ENCODE measurements at places on chromosomes 1 and 21. TPM values are rescaled to one million over a fixed set of nuclear protein-coding genes. Genes with fewer than 3 reads are reported as not detected.

- no peak for DNase-seq
Measured at GRCh38 chr1:201332021-201332420, 45.5 kb downstream of the TNNT2 start.

FABP3 gene
- 0.25 TPM for total RNA-seq

- no peak for DNase-seq
Measured at GRCh38 chr1:53507116-53507820, 48.1 kb downstream of the DMRTB1 start.

GRCh38 chr1:13892671-13893325 lies 192.8 kb downstream of the PRDM2 start:
- DNase-seq = peak; percentile 22

DNA sequence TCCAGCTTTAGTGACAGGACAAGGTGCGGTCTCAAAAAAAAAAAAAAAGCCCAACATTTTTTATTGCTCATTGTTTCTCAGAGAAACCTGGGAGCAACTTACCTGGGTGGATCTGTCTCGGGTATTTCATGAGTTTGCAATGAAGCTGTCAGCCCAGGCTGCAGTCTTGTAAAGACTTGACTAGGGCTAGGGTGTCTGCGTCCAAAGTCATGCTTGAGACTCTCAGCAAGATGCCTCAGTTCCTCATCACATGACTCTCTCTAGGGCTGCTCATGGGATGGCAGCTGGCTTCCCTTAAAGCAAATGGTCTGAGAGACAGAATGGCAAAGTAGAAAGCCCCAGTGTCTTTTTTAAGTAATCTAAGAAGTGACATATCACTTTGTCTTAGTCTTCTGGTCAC lies 8.1 kb downstream of the GABPA start:
- DNase-seq = no peak

MYCL gene
- total RNA-seq = 8.2 TPM

PCBP3 gene
- total RNA-seq = 4.0 TPM

TTC4 gene
- 37.5 TPM for total RNA-seq

GRCh38 chr1:164773102-164773501 lies 214.1 kb downstream of the PBX1 start:
- DNase-seq = no peak

DNA sequence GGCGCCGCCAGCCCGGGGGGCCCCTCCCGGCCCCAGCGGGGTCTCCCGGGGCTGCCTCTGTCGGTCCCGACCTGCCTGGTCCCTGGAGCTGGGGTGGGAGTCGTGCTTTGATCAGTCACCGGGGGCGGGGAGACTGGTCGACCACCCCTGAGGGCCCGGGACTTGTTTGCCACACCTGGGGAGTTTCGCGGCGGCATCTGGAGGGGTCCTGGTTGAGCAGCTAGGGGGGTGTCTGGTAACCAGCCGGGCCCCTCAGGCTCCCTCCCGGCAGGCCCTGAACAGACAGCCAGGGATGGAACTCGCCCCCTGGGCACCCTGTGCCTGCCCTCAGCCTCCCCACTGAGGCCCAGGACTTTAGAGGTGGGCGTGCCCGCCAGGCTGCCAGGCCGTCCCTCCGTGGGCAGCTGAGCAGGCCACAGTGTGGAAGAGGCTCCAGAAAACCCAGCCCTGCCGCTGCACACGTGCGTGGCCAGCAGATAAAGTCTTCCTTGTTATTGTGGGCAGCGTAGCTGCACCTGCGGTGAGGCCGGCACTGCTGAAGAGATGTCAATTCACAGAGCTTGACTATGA lies 13.3 kb upstream of the SAMD11 start:
- DNase-seq = no peak

GRCh38 chr1:182515556-182515955 lies 65.6 kb downstream of the RGSL1 start:
- DNase-seq = no peak

FAM151A gene
- 1.3 TPM for total RNA-seq

- DNase-seq = no peak
Measured at GRCh38 chr1:46606255-46606965, 2.3 kb upstream of the MKNK1 start.

- DNase-seq = peak; percentile 13
Measured at GRCh38 chr1:218346391-218347204, 1.5 kb downstream of the TGFB2 start.

DNA sequence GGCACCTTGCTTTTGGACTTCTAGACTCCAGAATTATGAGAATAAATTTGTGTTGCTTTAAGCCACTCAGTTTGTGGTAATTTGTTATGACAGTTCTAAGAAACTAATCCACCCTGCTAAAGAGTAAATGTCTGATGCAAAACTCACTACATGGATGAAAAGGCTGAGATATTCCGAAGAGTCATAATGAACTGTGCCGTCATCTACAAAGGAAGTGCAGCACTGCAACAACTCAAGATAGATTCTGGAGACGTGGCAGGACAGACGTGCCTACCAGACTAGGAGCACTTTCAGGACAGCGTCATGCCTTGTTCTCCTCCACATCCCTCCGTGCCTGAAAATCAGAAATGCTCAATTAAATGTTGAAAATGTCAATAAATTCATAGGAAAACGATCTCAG lies 24.4 kb upstream of the IRF2BP2 start:
- no peak for DNase-seq

LRIG2 gene
- total RNA-seq = 5.4 TPM

CTH gene
- 3.0 TPM for total RNA-seq

C1orf141 gene
- not detected for total RNA-seq

DNA sequence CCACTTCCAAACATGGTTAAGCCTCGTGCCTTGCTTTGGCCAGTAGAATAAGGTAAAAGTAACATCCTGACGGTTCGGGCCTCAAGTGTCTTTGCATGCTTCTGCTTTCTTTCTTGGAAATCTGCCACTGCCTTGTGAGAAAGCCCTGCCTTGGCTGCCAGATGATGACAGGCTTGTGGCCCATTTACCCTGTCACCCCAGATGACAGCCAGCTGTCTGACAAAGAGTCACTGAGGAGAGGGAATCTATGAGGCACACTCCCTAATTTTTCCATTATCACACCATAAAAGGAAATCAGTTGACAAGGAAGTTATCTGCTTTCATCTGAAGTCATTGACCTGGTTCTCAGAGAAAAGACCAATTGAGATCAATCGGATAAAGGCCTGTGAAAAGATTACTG lies 199.8 kb downstream of the USH2A start:
- DNase-seq = no peak

NBPF4 gene
- total RNA-seq = not detected

DNA sequence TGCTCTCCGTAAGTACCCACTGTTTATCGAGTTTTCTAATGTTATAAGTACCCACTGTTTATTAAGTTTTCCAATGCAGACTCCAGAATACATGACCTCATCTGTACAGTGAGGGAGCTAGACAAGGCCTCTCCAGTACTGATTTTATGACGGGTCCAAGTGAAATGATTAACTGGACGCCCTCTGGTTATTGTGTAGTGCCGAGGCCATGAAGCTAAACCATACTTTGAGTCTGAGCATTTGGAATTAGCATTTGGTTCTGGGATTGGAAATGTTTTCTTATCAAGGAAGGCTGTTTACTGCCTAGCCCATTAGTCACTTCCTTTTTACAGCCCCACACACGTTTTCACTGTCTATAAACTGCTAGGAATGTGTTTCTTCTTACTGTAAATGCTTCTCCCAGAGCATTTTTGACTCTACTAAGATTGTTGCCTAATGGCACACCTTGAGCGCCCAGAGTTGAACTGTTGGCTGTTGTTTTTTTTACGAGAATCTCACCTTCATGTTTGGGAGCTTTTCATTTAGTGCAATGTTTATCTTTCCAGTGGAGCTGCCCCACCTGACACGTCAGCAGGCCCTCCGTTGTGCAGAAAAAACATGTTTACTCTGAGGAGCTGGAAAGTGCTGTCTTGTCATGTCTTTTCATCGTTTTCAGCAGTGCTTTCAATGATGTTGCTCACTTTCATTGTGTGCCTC lies 26.9 kb downstream of the SPATA46 start:
- DNase-seq = no peak

DNA sequence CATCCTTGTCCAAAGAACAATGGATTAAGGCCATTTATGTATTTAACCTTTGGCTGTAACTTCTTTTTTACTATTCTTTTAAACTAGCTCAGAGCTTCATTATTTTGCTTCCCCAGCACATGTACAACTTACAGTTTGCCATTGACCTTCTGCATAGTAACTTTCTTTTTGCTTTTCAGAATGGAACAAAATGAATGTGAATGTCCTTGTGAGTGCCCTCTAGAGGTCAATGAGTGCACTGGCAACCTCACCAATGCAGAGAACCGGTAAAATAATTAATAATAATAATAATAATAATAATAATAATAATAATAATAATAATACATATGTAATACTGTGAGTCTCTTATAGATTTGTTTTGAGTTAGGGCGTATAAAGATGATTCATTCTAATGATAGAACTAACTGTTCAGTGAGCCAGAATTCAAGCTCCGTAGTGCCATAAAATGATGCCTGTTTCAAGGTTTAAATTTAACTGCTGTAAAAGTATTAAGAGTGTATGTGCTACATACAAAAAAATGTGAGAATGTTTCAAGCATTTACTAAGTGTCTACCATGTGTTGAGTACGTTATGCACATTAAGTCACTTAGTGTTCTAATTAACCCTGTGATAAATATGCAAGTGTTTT lies 69.0 kb upstream of the RAVER2 start:
- DNase-seq = peak; percentile 15

OR2L3 gene
- total RNA-seq = not detected

- peak; percentile 38 for DNase-seq
Measured at GRCh38 chr1:27517907-27518718, 28.1 kb upstream of the WASF2 start.

DNA sequence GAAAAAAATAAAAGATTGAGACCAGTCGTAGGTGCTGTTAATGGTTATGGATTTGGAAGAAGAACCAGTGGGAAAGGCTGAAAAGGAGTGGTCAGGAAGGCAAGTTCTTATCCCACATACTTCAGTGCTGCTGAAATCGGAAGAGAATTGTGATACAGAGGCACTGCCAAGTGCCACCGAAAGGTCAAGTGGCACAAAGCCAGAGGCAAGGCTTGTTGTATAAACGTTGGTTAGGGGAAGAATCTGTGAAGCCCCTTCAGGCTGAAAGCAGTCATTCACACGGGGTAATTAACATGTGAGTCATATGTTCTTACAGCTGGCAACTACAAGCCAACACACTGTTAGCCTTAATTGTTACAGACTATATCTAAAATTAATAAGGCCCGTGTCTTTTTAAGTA lies 48.8 kb downstream of the ZBTB40 start:
- no peak for DNase-seq

CFAP45 gene
- not detected for total RNA-seq

DNA sequence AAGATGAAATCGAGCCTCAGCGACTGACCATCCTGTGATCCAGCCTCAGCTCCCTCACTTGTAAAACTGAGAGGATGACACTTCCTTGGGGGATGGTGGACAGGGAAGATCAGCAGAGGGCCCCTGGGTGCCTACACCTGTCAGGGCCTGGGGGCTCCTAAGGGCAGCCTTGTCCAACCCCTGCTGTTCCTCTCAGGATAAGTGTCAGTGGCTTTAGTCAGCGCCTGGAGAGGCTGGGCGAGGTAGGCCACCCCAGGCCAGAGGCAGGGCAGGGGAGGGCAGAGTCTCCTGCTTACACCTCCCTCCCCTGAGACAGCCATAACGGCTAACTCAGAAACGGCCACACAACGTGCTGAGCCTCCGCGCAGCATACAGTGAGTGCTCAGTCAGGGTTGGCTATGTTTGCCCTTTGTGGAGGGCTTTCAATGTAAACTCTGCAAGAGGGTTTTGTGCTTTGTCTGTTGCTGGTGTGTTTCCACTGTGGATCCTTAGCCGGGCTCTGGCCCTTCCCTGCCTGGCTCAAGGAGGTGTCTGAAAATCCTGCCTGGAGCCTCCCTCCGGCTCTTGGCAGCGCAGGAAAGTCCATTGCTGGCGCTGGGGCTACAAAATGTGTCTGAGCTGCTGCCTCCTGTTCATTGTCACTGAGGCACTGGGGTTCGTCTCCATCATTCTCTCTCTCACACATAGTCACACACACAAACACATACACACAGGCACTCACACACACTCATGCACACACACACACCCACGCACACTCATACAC lies 588.4 kb downstream of the PTPRU start:
- no peak for DNase-seq

DNA sequence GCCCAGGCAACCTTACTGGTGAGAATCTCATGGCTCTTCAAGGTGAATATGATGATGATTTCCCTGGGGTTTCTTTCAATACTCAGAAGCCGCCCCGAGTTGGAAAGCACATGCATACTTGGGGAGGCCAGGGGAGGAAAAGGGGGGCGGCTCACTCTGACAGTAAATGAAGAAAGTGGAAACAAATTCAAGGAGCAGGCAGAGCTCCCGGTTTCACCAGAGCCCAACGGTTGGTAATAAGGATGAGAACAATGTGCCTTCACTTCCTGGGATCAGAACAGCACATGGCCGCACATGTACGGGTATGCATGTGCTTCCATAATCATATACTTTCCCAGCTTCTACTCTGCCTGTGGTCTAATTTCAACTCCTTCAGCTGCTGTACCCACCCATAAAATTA lies 3.8 kb upstream of the ARHGEF2 start:
- no peak for DNase-seq

DNA sequence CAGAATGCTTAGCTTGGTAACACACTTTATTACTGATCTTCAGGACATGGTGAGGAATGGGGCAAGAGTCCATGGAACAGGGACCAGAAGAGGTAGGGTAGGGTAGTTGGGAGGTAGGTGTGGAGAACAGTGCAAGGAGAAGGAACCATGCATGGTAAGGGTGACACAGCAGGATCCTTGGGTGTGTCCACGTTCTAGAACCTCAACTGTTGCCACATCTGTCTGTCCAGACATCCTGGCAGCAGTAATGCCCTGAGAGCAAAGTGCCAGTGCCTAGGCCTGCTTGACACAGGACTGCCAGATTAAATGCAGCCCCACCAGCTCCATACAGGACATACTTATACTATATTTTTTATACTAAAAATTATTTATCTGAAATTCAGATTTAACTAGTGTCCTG lies 13.9 kb downstream of the DMAP1 start:
- no peak for DNase-seq

S100A9 gene
- 14.0 TPM for total RNA-seq

- no peak for DNase-seq
Measured at GRCh38 chr1:214004014-214004413, 16.2 kb downstream of the PROX1 start.

CAMSAP2 gene
- total RNA-seq = 11.5 TPM
